ENCODE measurements at places on chromosomes 3 and 15.

DNA sequence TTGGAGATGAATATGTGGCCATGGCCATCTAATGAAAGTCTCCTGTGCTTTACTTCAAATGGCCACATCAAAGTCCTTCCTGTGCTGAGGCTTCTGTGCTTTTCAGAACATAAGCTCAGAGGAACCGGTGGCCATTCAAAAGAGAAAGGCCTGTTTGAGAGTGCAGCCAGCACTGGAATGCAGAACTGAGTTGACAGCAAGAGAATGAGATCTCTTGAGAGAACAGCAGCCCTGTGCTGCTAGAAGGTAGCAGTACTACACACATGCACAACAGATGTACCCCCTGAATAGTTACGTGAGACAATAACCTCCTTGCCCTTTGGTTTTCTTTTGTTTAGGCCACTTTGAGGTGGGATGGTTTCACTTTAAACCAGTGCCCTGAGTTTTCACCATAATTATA, 292.5 kb downstream of the PTPRG start:
- no peak for DNase-seq

GRCh38 chr3:127817406-127817841, 4.9 kb downstream of the MGLL start:
- no peak for DNase-seq

GRCh38 chr3:169701457-169701856, 37.9 kb upstream of the MECOM start:
- DNase-seq: no peak

DNA sequence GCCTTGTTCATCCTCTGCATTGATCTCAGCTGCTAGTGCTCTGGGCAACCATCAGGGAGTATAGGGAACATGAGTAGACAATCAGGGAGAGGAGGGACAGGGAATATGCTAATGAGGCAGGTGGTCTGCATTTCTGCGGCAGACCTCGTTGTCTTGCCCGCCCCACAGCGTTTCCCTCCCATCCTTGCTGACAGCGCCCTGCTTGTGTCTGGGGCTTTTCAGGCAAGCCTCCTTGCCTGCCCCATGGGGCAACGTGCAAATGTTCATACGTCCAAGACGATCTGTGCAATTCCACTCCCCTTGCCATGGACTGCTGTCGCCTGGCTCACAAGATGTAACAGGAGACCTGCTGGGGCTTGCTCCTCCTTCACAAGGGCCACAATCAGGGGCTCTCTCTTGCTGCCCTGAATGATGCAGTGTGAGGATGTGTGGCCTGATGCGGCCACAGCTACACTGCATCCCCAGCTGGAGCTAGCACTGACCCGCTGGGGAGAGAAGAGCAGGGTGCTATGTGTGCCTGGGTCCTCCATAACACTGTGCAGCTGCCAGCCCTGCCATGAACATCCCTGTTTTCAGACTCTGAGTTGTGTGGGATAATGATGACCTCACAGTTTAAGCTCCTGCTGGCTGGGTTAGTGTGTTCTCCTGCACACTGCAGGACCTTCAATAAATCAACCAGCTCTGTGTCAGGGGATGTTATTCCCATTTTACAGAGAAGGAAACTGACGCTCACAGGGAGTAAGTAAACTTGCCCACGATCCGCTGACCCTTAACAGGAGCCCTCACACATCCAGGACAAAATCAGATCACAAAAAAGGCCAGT, 211.3 kb downstream of the KLF13 start:
- no peak for DNase-seq

GRCh38 chr3:32780735-32781210, 37.0 kb upstream of the TRIM71 start:
- peak; percentile 98 for DNase-seq

DNA sequence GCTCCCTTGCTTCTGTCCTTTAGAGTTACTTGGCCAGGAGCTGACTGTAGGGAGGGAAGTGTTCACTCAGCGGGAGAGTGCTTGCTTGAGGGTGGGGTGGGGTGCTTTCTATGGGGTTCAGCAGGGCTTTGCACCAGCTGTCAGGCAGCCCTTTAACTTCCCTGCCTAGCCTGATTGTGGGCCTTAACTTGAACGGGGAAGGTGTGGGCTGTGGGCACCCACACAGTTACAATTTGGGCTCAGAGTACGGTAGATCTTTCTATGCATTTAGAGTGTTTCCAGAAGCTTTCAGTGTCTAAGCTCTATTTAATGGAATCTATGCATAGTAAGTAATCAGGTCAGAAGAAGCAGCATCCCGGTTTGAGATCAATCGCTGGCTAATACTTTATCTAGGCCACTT, 48.2 kb upstream of the SKOR1 start:
- DNase-seq: no peak

DNA sequence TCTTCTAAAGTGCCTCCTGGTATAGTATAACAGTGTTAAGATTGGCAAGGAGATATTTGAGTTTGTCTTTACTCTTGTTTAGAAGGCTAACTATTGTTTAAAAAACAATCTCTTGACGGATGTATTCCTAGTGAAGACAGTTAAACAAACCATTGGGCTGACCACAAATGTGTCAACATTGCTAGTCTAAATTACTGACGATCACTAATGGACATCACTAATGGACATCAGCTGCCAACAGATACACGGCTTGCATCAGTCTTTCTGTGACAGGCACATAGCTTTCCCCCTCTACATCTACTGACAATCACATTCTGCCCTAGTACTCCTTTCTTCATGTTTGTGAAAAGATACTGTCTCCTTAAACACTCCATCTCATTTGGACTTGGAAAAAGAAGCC, 57.1 kb upstream of the ETV5 start:
- DNase-seq: no peak

DNA sequence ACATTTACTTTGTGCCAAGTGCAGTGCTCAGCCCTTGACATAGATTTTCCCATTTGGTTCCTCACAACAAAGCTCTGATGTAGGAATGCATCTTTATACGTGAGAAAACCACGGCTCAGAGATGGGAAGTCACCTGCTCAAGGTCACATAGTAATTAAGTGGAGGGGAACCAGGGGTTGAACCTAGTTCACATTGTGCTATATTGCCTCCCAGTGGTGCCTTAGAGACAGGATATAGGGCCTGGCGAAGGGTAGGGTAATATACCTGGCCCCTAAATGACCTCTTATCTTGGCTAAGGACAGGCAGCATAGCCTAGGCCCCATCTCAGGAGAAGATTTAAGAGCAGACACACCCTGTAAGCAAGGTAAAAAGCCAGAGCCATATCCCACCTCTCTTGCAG, 71.5 kb downstream of the FOXP1 start:
- DNase-seq: no peak

DNA sequence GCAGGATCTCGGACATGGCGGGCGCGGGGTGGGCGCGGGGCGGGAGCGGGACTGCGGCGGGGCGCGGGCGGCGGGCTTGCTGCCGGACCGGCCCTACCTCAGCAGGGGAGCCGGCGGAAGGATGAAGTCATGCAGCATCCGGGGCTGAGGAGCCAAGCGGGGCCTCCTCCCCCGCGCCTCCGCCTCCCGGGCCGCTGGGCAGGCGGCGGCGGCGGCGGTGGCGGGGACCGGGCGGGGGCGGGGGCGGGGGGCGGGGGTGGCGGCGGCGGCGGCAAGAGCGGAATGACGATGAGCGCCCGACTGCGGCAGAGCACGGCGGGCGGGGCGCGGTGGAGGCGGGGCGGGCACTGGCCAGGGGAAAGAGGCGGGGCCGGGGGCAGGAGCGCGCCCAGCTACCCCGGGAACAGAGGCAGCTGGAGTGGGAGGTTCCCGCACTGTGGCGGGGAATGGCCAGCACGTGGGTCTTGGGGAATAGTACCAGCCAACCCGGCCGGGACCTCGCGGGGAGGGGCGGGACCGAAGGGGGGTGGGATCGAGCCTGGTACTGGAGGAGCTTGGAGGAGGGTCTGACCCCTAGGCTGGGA, at the start of gene CAMK2N2:
TSS of gene CAMK2N2 (minus strand) at position 284 of the 584 bp plus-strand sequence. CDS start at position 16, 268 bp downstream.
- DNase-seq: no peak

- no peak for DNase-seq
Measured at GRCh38 chr15:55475842-55476241, 32.2 kb downstream of the DNAAF4 start.

DNA sequence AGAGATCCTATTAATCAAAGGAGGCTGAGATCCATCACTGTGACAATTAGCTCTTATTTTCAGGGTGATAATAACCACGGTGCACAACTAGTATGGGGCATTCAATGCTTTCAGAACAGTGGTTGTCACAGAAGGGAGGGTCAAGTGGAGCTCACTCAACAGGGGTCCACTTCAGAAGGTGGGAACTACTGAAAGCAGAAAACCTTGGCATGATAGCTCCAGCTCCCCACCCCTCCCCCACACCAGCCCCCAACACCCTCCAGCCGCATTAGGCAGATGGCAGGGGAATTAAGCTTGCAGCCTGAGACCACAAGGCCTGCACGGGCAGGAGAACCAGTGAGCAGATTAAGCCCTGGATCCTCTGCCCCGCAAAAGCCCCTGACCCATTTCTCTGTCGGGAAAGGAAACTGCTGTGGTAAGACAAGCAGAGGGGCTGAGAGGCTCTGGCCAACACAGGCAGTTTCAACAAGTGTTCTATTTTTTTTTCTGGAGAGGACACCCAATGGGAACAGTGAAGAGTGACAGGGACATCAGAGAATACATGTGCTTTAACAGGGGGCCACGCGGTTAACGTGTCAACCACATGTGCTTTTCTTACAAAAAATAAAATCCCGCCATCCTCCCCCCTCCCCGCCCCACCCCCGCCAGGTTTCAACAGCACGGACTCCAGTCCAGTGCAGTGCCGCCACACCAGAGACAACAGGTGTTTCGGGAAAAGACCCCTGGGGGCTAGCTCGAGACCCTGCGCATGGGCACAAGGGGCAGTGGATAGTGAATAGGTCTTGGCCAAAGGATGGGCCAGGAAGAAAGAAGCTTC, 997 bp downstream of the FYCO1 start:
- no peak for DNase-seq

DNA sequence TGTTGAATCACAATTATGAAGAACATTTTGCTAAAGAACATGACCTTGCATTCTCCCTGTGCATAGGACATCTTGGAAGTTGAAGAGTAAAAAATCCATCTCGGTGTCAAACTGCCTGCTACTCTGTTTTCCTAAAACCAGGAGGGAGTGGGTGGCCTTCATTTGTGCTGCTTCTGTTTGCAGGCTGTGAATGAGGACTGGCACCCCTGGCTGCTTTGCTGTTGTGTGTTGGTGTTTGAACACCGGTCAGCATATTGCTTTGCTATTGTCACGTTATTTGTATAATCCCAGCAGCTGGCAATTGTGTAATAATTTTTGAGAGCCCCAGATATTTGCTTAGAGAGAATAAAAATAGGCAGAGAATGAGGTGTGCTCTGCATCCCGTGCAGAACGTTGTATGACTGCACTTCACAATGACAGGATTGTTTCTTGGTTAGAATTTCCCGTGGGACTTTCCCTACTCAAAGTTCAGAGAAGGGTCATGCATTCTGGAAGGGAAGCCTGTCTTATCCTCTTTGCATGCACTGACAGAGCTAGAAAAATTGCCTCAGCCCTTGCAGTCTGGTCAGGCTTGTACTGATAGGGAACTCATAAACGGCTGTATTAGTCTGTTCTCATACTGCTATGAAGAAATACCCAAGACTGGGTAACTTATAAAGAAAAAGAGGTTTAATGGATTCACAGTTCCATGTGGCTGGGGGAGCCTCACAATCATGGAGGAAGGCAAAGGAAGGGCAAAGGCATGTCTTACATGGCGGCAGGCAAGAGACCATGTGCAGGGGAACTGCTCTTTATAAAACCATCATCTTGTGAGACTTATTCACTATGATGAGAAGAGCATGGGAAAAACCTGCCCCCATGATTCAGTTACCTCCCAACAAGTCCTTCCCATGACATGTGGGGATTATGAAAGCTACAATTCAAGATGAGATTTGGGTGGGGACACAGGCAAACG, 16.3 kb downstream of the SV2B start:
- DNase-seq: no peak

DNA sequence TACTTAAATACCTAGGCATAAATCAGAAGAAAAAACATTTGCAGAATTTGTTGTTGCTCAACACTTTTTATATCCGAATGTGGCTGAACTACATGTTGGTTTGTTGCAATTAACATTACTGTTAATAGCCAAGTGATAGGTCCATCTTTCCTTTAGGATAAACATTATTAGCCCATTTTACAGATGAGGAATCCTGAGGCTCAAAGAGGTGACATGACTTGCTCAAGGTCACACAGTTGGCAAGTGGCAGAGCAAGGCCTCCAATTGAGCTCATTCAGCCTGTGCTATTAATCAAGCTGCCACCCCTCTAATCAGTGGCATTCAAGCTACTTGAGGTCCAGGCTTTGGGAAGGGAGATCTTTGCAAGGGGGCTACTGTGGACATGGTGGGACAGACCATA, 125.8 kb upstream of the ATP2B2 start:
- DNase-seq: no peak

DNA sequence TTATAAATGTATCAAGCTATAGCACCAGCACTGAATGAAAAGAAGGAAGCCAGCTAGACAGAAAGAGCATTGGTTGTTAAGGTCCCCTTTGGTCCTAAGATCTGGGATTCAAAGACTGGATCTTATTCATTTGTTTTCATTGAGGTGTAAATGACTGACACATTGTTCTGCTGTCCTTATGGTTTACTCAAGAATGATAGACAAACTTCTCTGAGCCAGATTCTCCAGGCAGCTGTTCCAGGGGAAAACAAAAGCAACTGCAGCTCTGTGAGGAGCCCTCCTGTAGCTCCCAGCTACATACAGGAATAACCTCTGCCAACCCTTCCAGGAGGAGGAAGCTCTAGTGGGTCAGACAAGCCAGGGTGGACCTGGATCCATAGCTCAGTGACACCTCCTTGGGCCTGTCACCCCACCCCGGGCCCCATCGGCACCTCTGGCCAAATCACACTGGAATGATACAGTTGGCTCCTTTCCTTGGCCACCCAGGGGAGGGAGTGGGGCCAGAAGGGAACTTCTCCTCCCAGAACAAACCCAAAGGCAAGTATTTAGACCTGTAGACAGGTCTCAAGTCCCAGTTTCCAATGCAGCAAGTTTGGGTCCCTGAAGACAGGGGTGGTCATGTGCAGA, 57.8 kb downstream of the ZNF621 start:
- DNase-seq: no peak

DNA sequence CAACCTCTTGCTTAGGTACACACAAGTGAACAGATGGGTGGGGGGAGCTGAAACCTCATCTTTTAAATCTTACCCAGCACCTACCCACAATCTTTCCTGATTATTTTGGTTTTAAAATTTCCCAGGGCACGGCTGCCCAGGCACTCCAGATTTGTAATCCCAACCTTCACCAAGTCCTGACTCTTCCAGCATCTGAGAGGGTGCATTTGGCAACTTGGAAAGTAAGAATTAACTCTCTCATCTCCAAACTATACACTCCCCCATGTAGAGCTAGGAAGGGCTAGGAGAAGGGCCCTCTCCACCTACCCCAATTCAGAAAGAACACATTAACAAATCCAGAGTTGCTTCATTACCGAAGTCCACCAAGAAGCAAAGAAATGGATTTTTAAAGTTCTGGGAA, 41.7 kb upstream of the PRICKLE2 start:
- no peak for DNase-seq

DNA sequence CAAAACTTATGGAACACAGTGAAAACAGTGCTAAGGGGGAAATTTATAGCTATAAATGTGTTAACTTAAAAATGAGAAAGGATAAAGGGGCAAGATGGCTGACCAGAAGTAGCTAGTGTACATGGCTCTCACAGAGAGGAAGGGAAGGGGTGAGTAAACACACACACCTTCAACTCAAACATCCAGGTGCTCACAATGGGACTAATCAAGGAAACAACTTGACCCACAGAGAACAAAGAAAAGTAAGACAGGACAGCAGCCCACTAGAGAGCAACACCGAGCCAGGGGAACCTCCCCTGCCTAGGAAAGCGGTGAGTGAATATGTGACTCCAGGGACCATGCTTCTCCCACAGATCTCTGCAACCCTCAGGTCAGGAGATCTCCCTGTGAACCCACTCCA, 85.0 kb upstream of the UBP1 start:
- DNase-seq: no peak

Data from iPS DF 6.9 (cell line).